CD4-positive, alpha-beta T cell treated with Interleukin-12 subunit alpha and Interleukin-12 subunit beta, for 1 hour (primary cell): ENCODE measurements at places on chromosomes 16 and 17.

DNA sequence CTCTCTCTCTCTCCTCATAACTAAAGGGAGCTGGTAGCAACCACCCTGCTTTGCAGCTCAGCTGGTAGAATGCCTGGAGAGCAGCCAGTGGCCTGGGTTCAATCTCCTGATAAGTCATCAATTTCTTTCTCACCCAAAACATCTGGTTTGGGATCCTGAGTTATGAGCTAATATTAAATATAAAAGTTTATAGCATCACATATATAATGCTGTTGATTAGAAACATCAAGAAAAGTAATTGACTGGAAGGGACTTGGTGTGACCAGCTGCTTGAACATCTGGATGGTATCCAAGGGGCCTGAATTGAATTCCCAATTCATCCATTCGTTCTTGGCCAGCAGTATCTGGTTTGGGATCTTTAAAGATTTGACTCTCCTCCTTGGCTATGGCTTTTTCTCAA is 12.2 kb upstream of the ELAC2 start:
- DNase-seq: no peak

DNA sequence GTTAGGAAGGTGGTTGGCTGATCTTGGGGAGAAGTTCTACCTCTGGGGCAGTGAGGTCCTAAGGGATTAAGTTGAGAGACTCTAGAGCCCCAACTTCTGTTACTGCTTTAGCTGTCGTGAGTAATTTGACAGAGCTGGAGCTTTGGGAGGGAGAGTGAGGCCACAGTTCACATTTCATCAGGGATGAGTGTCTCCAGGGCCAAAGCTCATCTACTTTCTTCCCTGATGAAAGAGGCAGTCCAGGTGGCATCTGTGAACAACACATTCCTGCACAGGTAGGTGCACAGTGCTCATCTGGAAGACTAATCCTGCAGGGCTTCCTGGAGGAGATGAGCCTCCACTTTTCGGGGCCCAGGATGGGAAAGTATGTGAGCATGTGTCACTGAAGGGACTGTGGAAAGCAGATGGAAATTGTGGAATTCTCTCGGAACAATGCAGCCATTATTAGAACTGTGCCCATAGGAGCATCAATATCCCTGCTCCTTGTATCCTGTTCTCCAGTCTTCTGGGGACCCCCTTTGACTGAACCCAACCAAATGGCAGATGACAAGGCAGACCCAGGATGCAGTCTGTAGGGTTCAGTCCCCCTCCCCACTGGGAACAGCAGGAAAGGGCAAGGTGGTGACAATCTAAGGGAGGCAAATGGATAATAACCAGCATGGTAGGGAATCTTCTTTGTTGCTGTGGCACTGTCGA is 9.0 kb downstream of the DYNLL2 start:
- no peak for DNase-seq

DNA sequence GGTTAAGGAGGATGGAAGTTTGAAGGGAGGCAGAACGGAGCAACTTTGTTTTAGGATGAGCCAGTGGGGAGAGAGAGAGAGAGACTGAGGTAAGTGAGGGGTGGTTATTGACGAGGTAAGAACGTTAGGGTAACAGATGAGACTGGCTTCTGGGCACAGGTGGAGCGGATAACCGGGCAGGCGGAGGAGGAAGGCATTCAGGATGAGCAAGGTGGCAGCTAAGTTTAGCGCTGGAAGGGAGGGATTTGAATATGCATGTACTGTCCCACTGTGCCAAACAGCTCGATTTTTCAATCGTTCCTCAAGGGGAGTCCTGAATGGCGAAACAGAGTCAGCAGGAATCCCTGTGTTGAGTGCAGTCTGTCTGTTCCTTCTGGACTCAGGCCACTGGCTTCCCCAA is 35.8 kb downstream of the CACNG3 start:
- no peak for DNase-seq

DNA sequence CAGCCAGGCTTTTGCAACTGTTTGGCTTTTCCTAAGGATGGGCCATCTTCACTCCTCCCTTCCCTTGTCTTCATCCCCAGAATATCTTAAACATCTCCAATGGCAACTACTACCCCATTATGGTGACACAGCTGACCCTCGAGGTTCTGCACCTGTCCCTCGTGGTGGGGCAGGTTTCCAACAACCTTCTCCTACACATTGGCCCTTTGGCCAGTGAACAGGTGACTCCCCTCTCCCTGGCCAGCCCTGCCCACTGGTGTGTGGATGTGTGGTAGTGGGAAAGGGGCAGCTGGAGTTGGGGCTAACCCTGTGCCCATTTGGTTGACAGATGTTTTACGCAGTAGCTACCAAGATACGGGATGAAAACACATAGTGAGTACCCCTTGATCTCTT is 4.7 kb downstream of the TMEM106A start:
- DNase-seq: no peak

DNA sequence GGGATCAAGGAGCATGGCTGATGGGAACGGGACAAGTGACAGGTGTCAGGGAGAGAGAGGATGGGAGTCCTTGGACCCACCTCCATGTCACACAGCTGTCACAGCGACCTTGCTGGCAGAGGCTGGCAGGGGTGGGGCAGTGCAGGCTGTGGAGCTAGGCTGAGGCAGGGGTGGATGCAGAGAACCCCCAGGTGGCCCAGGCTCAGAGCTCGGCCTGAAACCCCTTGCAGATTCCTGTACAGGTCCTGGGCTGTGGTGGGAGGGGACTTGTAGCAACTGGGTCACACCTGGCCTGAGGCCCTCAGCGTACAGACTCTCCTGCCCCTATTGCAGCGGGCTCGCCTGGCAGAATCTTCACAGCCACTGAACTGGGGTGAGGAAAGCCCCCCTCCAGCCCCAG is 174.1 kb downstream of the NTN1 start:
- no peak for DNase-seq

- peak; percentile 47 for DNase-seq
Observed at GRCh38 chr16:27748868-27749546, 199.1 kb downstream of the KATNIP start.

- DNase-seq: peak; percentile 19
Observed at GRCh38 chr17:62627219-62627903, at the start of gene MRC2. MRC2 (plus strand) TSS chr17:62627670; CDS start chr17:62627803, 133 bp downstream.

- DNase-seq: no peak
Observed at GRCh38 chr16:1953734-1954133, 755 bp downstream of the RPL3L start.

GRCh38 chr17:39110435-39111136 is 40.9 kb downstream of the PLXDC1 start:
- no peak for DNase-seq

DNA sequence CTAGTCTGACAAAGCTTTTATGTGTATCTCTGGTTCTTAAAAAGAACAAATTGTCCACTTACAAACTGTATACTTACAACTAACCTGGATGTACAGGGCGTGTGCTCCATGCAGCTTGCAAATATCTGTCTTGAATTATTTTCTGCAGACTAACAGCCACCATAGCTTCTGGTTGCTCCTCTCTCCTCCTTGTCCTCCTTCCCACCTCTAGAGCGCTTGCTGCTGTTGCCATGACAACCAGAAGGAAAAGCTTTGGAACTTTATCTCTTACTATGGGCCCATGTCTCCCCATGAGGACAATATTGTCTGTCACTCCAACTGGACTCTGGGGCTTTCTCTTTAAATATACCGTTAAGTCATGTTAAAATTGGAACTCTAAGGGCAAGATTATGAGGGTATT is 71.5 kb upstream of the DHX40 start:
- no peak for DNase-seq

- peak; percentile 84 for DNase-seq
Observed at GRCh38 chr17:77881545-77881944, 77.0 kb upstream of the TNRC6C start.

- peak; percentile 60 for DNase-seq
Observed at GRCh38 chr16:11586856-11587642, at the start of gene LITAF. LITAF (minus strand) TSS chr16:11586919; CDS start chr16:11556730, 30,189 bp downstream.

- DNase-seq: no peak
Observed at GRCh38 chr17:48719642-48720265, 2.6 kb downstream of the PRAC1 start.

DNA sequence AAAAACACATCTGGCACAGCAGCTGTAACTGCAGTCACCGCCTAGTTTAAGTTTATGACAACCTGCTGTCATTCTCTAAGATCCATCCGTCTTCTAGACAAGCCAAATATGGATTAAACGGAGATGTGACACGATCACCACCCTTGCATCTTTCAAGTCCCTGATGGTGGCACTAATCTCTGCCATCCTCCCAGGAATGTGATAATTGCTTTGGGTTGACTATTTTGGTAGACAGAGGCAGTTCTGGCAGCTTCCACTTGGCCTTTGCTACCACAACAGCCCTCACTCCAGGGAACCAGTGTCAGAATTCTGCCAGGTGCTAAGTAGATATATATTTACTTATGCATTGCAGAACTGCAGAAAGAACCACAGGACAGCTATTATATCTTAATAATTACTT is 81.3 kb downstream of the ADCY9 start:
- DNase-seq: no peak

- no peak for DNase-seq
Observed at GRCh38 chr16:81210807-81211206, 27.7 kb upstream of the BCO1 start.

DNA sequence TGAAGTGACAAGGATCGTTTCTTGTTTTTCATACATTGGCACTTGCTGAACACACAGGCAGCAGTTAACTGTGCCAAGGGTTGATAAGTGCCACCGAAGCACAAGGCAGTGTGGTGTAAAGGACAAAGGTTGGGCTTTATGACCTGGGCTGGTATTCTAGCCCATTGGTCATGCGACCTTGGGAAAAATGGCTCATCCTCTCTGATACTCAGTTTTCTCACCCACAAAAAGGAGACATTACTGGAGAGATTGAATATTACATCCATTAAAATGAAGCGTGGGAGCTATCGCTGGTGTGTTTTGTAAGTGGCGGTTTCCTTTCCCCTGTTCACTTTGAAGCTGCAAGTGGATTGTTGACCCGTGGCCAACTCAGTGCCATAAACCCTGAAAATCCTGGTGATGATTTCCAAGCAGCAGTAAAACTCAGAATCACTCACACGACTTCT is 216.9 kb downstream of the HAPSTR1 start:
- DNase-seq: no peak

- no peak for DNase-seq
Observed at GRCh38 chr17:79668344-79669250, 57.7 kb upstream of the RBFOX3 start.

DNA sequence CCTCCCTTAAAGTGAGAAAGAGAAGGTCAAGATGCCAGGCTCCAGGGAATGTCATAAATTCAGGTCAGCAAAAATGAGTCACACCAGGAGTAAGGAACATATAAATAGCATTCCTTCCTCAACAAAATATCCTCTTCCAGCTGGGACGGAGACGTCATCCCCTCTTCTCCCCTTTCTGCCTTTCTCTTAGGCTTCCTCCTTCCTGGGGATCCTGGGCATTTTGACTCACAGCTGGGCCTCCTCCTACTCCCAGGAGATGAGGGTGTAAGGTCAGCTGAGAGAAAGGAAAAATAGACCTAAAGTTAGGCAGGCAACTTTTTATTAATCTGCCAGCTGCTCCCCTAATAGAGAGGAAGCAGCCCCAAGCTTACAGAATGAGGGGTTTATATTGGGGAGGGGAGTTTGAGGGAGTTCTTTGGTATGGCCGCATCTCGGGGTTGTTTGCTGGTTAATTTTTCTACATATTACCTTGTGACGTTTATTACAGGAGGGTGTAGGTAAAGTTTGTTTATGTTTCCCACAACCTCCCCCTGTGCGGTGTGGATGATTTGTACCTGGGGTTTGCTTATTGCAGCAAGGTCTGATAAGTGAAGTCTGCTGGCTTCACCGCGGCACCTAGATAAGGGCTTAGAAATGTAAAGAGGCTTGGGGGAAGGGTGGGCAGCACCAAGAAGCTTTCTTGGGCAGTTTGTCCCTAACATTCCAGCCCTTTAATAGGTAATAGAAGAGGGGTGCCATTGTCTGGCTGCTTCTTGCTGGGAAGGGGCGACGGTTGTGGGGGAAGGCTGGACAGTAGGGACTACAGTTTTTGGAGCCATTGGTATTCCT is 7.1 kb upstream of the ZNF747 start:
- no peak for DNase-seq

- DNase-seq: no peak
Observed at GRCh38 chr16:27286451-27286850, 17.9 kb upstream of the NSMCE1 start.

GRCh38 chr17:73705594-73705993 is 61.3 kb upstream of the SDK2 start:
- DNase-seq: no peak

DNA sequence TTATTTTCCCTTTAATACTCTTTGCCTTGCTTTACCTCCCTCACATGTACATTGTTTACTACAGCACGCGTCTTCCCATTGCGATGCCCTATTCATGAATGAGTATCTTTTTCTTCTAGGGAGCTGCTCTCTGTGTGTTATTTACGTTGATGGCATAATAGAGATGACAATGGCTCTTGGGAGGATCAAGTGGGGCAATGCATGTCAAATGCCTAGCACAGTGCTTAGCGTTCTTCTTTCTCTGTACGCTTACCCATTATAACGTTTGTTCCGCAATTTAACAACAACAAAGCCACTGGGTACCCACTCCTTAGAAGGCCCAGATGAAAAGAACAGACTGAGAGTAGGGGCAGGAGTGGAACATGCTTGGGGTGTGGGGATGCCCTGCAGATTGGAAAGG is 271.6 kb upstream of the TNRC6C start:
- no peak for DNase-seq

DNA sequence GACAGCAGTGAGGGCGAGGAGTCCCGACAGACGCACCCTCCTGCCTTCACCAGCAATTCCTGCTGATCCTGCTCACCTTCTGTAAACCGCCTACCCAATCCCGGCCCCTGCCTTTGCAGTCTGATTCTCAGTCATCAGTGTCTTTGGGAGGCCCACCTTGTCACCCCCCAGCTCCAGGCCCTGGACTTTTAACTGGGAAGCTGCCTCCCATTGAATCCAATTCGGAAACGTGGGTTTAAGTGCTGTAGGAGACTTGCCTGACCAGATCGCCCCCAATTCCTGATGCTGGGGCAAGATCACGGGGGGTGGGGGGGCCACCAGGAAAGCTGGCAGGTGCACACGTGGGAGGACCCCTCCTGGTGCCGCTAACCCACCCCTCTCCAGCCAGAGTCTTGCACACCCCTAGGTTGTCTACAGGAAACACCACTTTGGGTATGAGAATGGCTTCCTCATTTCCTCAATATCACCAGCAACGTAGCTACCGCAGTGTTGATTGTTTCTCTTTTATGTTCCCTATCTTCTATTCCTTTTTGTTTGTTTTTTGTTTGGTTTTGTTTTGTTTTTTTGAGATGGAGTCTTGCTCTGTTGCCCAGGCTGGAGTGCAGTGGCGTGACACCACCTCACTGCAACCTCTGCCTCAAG is 46.6 kb upstream of the CMIP start:
- no peak for DNase-seq

GRCh38 chr16:69820926-69821541 is 58.9 kb downstream of the WWP2 start:
- DNase-seq: no peak

DNA sequence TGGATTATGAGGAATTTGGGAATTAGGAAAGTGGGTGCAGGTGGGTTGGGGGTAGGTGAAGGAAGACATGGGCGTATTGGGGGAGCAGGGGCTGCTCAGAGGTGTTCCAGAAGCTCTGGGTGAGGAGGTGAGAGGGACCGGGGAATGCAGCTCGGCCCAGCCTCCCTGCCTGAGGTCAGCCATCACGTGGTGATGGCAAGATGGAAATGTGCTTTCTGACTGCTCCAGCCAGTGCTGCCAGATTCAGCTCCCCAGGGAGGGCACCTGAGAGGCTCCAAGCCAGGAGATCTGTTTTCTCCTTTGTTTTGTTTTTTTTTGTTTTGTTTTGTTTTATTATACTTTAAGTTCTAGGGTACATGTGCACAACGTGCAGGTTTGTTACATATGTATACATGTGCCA is 35.2 kb upstream of the STH start:
- DNase-seq: no peak
